LHCN-M2 (cell line): ENCODE measurements at places on chromosomes 2 and 18.

GRCh38 chr2:96527286-96528005 lies 9.1 kb upstream of the ARID5A start:
- DNase-seq = no peak

DNA sequence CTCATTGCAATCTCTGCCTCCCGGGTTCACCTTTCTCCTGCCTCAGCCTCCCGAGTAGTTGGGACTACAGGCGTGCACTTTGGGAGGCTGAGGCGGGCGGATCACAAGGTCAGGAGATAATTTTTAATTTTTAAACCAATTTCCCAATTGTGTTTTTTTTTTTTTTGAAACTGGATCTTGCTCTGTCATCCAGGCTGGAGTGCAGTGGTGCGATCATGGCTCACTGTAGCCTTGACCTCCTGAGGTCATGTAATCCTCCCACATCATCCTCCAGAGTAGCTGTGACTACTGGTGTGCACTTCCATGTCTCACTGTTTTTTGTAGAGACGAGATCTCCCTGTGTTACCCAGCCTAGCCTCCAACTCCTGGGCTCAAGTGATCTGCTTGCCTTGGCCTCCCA lies 49.3 kb downstream of the GLS start:
- no peak for DNase-seq

- peak; percentile 47 for DNase-seq
Measured at GRCh38 chr2:43185146-43185545, 41.3 kb downstream of the ZFP36L2 start.

- DNase-seq = no peak
Measured at GRCh38 chr2:176151442-176152287, at the start of gene HOXD4. TSS of gene HOXD4 (plus strand) at chr2:176151550. CDS start at chr2:176151634, 84 bp downstream.

- no peak for DNase-seq
Measured at GRCh38 chr18:36295880-36296301, 1.6 kb upstream of the FHOD3 start.

GRCh38 chr2:16172324-16173175 lies 232.2 kb downstream of the MYCN start:
- DNase-seq = no peak

GRCh38 chr2:191617575-191617974 lies 60.4 kb upstream of the NABP1 start:
- no peak for DNase-seq

GRCh38 chr2:178716394-178716793 lies 90.8 kb downstream of the TTN start:
- DNase-seq = no peak

DNA sequence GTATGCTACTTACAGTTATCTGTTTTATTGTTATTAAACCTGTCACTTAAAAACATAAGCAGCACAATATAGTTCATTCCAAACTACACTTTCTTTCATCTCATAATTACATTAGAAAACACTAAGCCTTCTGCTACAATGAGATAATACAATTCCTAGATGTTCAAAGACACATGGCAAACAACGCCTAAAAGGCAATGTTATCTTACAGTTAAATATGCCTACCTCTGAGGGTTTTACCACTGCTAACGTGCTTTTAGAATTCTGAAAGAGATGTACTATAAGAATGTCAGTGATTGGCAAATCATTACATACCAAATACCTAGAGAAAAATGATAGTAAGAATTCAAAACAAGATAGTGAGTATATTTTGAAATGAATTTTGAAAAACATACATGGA lies 46.8 kb upstream of the SPOPL start:
- DNase-seq = no peak

DNA sequence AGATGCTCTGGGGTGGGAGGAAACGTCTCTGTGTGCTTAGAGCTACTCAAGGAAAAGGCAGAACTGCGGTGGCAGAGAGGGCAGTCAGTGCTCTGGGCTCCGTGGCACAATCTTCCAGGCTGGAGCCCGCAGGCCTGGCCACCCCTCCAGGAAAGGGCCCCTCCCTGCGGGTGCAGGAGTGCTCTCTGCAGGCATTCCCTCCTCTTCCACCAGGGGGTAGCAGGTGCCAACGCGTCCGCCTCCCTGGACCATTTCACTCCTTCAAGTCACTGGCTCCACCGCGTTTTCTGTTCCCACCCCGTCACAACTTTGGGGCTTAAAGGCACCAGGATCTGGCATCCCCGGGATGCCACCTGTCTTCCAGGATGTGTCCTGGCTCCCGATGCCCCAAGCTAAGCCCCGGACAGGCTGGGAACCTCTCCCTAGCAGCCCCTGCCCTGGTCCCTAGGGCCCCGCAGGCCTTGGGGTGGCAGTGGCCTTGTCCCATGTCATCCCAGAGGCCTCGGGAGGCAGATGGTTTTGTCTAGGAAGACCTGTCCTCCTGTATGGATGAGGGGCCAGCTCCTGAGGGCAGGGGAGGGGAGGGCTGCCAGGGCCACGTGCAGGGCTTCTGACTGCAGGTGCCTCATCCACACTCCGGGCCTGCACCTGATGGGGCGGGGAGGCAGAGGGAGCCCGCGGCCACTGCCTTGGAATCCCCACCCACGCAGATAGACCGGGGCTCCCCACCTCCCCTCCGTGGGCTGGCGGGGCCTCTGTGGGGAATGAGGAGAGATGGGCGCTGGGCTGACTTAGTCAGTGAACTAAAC lies 26.4 kb downstream of the KCNIP3 start:
- DNase-seq = no peak

- DNase-seq = no peak
Measured at GRCh38 chr2:235314371-235314930, 179.4 kb upstream of the AGAP1 start.

DNA sequence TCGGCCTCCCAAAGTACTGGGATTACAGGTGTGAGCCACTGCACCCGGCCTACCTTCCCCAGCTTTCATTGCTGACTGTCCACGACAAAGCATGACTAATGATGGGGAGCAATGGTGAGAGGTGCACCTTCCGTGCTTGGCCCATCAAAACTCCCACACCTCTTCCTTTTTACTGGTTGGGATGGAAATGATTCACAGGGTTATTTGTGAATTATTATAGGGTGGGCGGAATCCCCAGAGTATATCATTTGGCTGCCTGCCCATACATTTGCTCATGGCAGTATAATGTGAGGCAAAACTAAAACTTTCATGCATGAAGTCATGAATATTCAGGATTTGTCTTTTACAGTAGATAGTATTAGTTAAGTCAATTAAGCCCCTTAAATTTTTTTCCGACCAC lies 334.2 kb upstream of the NETO1 start:
- DNase-seq = no peak

DNA sequence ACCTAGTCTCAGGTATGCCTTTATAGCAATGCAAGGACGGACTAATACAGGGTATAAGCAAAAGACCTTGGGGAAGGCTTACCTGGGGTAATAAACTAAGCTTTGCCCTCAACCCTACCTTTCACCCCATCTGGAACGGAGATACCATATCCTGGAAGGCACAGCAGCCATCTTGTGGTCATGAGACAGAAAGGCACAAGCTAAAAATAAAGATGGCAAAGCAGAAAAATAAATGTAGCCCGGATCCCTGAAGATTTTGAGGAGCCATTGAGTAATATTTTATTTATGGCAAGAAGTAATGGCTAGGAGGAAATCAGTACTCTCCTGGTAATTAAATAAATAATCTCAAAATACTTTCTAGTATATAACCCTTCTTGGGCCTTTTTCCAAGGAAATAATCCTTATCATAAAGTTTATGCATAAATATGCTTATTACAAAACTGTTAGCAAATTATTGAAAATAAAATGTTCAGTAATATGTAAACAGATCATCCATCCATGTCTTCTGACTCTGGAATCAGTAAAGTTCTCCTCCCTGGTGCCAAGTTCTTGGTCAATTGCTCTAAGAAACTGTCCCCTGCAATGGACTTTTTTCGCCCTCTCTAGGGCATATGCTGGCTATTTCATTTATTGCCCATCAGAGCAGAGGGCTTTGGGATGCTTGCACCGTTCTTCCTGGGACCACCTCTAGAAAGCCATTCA lies 198.7 kb downstream of the SPP2 start:
- DNase-seq = no peak

- DNase-seq = no peak
Measured at GRCh38 chr2:134253804-134254203, at the start of gene MGAT5. TSS of gene MGAT5 (plus strand) at chr2:134254072. CDS start at chr2:134254404, 332 bp downstream.

DNA sequence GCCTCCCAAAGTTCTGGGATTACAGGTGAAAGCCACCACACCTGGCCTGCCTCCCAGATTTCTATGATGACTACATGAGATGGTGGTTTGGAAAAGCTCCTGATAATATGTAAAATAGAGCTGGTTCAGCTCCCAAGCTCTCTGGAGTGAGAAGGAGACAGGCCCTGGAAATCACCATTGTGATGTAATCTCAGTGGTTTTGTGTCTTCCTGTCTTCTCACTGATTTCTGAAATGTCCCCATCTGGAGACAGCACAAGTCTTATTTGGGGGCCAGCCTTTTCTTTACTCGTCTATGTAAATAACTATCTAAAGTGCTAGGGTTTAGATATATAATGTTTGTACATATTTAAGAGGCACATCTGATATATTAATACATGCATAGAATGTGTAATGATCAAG lies 64.0 kb downstream of the CCNT2 start:
- DNase-seq = no peak

- peak; percentile 54 for DNase-seq
Measured at GRCh38 chr2:191666226-191666625, 11.7 kb upstream of the NABP1 start.

GRCh38 chr18:45059695-45060094 lies 379.0 kb downstream of the SETBP1 start:
- DNase-seq = peak; percentile 88
